ENCODE measurements at places on chromosomes 7 and 10.

- DNase-seq = no peak
Observed at GRCh38 chr10:21238717-21239116, 286.8 kb downstream of the SKIDA1 start.

- DNase-seq = no peak
Observed at GRCh38 chr7:23062452-23062851, 43.1 kb upstream of the KLHL7 start.

DNA sequence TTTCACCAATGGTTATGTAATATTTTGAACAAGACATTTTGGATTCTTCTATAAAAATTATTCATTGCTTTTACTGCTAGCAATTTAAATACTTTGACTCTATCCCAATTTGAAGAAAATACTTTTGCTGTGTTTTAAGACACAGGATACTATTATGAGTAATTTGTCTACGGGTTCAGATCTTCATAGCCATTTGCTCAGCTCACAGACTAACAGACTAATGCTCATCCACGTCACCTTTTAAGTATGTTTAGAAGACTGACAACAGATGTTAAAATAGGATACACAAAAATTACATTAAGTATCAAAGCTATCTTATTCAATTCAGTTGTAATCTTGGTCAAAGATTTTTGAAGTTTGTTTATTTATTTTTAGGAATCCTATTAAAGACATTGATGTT is 251.3 kb upstream of the CHRM2 start:
- no peak for DNase-seq

GRCh38 chr10:9712393-9712792 is 1305.3 kb upstream of the CELF2 start:
- DNase-seq = no peak

GRCh38 chr7:30970594-30971094 is 6.9 kb downstream of the GHRHR start:
- no peak for DNase-seq

- no peak for DNase-seq
Observed at GRCh38 chr10:68315582-68315981, 16.3 kb upstream of the HNRNPH3 start.

DNA sequence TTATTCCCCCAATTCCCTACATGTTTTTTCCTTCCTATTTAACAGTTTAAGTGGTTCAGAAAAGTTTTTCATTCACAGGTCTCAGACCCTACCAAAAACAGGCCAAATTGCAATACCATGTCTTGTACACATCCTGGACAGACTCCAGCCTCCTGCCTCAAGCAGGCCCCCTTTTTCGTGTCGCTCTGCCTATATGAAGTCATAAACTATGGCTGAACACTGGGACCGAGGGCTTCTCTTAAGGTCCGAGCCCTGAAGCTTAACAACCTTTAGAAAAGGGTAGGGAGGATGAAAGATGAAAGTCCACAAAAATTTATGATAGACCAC is 1.4 kb downstream of the FBXW4 start:
- DNase-seq = no peak

DNA sequence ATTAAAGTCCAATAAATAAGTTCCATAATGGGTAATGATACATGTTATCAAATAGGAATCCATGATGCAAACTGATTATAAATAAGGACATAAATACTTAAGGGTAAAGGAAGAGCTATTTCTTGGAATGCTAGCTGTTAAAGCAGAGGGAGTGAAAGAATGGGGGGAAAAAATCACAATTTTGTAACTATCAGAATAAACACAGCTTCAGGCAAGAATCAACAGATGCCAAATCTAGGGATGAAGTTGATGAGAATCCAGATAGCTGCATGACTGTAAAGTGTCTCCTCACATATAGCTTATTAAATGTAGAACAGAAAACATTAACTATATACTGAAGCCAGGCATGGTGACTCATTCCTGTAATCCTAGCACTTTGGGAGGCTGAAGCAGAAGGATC is 4.9 kb downstream of the IPMK start:
- DNase-seq = no peak

DNA sequence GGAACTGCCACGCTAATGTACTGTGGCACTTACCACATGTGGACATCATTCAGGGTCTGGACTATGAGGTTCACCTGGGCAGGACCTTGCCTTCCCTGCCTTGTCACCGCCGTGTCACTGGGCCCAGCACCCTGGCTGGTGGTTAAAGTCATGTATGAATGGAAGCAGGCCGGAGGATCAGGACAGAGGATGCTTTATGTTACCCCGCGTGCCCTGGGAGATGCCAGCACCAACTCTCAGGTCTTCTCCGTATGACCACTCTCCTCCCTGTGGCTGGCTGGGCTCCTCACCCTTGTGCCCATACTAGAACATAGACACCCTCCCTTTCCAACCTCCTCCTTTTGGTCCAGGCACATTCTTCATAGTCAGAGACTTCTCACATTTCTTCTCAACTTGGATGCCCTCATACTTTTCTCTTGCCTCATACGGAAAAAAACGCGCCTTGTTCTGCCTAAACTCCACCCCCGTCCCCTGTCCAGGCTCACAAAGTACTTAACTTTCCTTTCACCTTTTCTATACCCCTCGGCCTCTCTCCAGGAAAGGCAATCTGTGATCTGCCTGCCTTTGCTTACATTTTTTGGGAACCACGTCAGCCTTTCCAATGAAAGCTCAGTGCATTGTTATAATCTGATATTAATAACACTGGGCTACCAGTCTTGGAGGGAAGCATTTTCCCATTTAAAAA is 240.0 kb downstream of the TEX36 start:
- no peak for DNase-seq

DNA sequence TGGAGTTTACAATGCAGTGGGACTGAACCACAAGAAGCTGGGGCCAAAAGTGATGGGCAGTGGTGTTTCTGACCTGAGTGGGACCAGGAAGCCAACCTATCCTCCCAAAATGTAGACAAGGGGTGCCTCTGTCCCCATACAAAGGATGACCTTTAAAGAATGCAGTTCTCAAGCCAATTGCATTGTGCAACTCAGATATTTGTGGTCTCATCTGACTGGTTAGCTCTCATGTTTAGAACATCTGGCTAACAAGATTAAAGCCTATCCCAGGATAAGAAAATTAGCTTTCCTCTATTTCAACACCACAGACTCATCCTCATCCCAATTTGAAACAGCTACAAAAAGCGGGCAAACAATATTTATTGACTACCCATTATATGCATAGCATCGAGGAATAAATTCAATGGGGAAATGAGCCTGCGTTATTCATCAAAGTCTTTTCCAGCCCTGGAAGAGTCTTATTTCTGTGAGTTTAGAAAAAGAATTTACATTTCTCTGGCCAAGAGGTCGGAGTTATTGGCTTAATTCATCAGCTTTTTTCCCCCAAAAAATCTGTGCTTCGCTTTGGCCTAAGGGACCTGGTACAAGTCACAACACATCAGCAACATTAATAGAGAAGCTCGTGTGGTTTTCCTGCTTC is 26.7 kb downstream of the ELMO1 start:
- no peak for DNase-seq

DNA sequence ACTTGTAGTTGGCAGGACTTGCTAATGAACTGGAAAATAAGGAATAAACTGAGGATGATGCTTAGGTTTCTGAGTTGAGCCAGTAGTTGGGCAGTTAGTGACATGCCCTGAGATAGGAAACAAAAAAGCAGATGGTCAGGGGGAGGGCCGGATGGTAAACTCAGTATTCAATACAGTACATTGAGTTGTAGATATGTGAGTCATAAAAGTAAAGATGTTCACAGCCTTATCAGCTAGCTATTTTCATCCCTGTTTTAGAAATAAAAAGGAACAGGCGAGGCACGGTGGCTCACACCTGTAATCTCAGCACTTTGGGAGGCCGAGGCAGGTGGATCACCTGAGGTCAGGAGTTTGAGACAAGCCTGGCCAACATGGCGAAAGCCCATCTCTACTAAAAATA is 22.2 kb upstream of the NRBF2 start:
- DNase-seq = no peak

GRCh38 chr10:130244031-130244927 is 108.1 kb downstream of the GLRX3 start:
- no peak for DNase-seq

GRCh38 chr10:12768156-12769100 is 233.1 kb downstream of the CCDC3 start:
- no peak for DNase-seq

DNA sequence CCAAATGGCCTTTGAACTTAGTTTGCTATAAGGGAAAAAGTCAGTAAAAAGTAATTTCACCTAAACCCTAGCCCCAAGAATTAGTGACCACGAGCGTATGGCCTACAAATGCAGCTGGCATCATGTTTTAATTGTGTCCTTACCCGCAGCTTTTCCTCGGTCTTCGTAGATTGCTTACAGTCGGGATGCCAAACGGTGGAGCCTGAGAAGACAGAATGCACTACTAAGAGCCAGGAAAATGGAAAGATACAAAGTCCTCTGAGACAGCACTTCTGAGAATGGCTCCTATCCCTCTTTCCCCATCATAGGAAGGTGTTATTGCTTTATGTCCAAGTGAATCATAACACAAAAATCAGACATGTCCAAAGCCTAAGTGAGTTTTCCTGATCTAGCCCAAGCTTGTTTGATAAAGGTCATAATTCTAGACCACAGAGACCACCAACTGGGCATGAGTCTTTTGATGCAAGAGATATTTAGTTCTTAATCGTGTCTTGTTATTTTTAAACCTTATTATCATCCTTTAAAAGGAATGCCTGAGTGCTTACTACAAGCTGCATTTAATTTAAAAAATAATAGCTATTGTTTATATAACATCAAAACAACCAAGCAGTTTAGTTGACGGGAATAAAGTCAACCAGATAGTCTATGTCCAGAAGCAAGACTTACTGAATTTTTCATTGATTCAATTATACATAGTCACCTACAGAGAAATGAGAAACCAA is 83.7 kb upstream of the AFAP1L2 start:
- DNase-seq = no peak

GRCh38 chr7:121026159-121026558 is 37.6 kb downstream of the CPED1 start:
- DNase-seq = no peak

DNA sequence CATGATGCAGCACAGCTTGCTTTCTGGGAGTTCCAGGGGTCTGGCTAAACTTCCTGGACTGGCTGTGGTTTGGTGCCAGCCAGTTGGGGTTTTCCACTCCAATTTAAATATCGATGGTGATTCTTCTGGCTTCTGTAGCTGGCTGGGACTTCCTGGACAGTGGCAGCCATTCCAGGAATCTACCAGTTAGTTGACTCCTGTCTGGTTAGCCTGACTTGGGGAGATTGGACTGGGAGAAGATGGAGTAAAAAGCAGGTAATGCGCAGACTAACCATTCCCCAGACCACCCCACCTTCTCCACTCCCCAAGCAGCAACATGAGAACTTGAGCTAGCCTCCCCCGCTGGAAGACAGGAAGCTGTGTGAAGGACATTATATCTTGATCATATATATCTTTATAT is 6.3 kb upstream of the PIP4K2A start:
- no peak for DNase-seq

DNA sequence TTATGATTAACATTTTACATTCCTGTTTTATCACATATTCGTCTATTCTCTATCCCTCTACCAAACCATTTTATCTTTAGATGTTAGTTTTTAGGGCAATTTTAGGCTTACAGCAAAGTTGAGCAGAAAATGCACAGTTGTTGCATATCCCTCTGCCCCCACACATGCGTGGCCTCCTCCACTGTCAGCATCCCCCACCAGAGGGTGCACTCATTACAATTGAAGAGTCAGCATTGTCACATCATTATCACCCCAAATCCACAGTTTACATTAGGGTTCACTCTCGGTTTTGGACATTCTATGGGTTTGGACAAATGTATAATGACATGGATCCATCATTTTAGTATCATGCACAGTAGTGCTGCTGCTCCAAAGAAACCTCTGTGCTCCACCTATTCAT is 86.4 kb downstream of the WDR37 start:
- no peak for DNase-seq

DNA sequence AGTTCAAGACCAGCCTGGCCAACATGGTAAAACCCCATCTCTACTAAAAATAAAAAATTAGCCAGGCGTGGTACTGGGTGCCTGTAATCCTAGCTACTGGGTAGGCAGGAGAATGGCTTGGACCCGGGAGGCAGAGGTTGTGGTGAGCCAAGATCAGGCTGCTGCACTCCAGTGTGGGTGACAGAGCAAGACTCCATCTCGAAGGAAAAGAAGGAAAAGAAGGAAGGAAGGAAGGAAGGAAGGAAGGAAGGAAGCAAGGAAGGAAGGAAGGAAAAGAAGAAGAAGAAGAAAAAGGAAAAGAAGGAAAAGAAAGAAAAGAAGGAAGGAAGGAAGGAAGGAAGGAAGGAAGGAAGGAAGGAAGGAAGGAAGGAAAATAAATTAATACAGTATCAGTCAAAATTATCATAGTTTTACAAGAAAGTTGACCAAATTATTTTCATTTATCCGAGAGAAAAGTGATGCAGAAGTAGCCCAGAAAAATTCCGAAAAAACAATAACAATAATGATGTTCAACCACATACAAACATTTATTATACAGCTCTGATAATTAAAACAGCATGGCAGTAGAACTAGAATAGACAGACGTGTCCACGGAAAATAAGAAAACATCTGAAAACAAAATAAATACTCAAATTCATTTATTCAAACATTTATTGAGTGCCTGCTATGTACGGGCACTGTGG is 292.4 kb upstream of the MKLN1 start:
- no peak for DNase-seq
